Renal cortical epithelial cell (primary cell): ENCODE measurements at places on chromosomes 11 and 22. TPM values are rescaled to one million over a fixed set of nuclear protein-coding genes. Genes with fewer than 3 reads are reported as not detected.

THRSP gene
- total RNA-seq = not detected in 2 replicates

TRPM5 gene
- 0.05 TPM in 1 of 2 replicates, not detected in the other for total RNA-seq

ELFN2 gene
- 6.3 and 18.8 TPM in 2 replicates for total RNA-seq

ACER3 gene
- total RNA-seq = 15.1 and 19.4 TPM in 2 replicates

NCAPH2 gene
- 16.7 and 24.7 TPM in 2 replicates for total RNA-seq

LBHD1 gene
- total RNA-seq = 3.9 and 5.0 TPM in 2 replicates

SMDT1 gene
- 1.7 and 4.5 TPM in 2 replicates for total RNA-seq

PLAAT2 gene
- not detected in 2 replicates for total RNA-seq

MISFA gene
- not detected in 2 replicates for total RNA-seq

NAV2 gene
- total RNA-seq = 8.5 and 41.1 TPM in 2 replicates

UPB1 gene
- total RNA-seq = not detected in 2 replicates

CCDC188 gene
- total RNA-seq = 0.10 TPM in 1 of 2 replicates, not detected in the other

SNX32 gene
- 0.40 TPM in 1 of 2 replicates, not detected in the other for total RNA-seq

CECR2 gene
- 0.10 and 0.17 TPM in 2 replicates for total RNA-seq

CATSPER1 gene
- total RNA-seq = 0.65 TPM in 1 of 2 replicates, not detected in the other

NADSYN1 gene
- 68.9 and 80.6 TPM in 2 replicates for total RNA-seq

CTSW gene
- 0.35 TPM in 1 of 2 replicates, not detected in the other for total RNA-seq

CARD18 gene
- total RNA-seq = not detected in 2 replicates

MOGAT2 gene
- not detected in 2 replicates for total RNA-seq

MACROD1 gene
- total RNA-seq = 9.3 and 18.4 TPM in 2 replicates

OR51E2 gene
- total RNA-seq = not detected in 2 replicates

ADORA2A gene
- total RNA-seq = 0.17 and 0.80 TPM in 2 replicates

MMP8 gene
- not detected in 2 replicates for total RNA-seq

INS gene
- not detected in 2 replicates for total RNA-seq

FGF3 gene
- not detected in 2 replicates for total RNA-seq

USH1C gene
- 3.2 and 5.9 TPM in 2 replicates for total RNA-seq

PATE3 gene
- not detected in 2 replicates for total RNA-seq

CASP5 gene
- total RNA-seq = not detected in 2 replicates

F2 gene
- 1.1 TPM in 1 of 2 replicates, not detected in the other for total RNA-seq

WNT7B gene
- total RNA-seq = 14.5 and 16.7 TPM in 2 replicates

MAP6 gene
- total RNA-seq = 0.35 and 3.2 TPM in 2 replicates

ARHGEF17 gene
- 13.7 and 67.5 TPM in 2 replicates for total RNA-seq

CYP2D6 gene
- 0.17 and 0.89 TPM in 2 replicates for total RNA-seq

LRRC51 gene
- total RNA-seq = 6.8 and 11.7 TPM in 2 replicates

NCR3LG1 gene
- total RNA-seq = 0.99 and 2.1 TPM in 2 replicates

TXN2 gene
- total RNA-seq = 14.8 and 30.1 TPM in 2 replicates

ST14 gene
- 35.1 and 137 TPM in 2 replicates for total RNA-seq

TOP3B gene
- total RNA-seq = 11.8 and 30.5 TPM in 2 replicates

KCNJ11 gene
- total RNA-seq = 0.25 and 0.35 TPM in 2 replicates

MAPK8IP1 gene
- 1.4 and 8.7 TPM in 2 replicates for total RNA-seq

HSD17B12 gene
- 79.9 and 94.3 TPM in 2 replicates for total RNA-seq

PANX2 gene
- total RNA-seq = not detected in 2 replicates

RBFOX2 gene
- total RNA-seq = 72.8 and 125 TPM in 2 replicates

HEPHL1 gene
- total RNA-seq = 0.35 and 0.69 TPM in 2 replicates

OR51B5 gene
- total RNA-seq = 0.15 TPM in 1 of 2 replicates, not detected in the other

OR10V1 gene
- total RNA-seq = not detected in 2 replicates

TMPRSS13 gene
- 0.17 TPM in 1 of 2 replicates, not detected in the other for total RNA-seq

MS4A3 gene
- not detected in 2 replicates for total RNA-seq

OR5P2 gene
- total RNA-seq = 0.10 TPM in 1 of 2 replicates, not detected in the other

RGL4 gene
- not detected in 2 replicates for total RNA-seq

NAALAD2 gene
- total RNA-seq = 0.10 TPM in 1 of 2 replicates, not detected in the other

SOX10 gene
- not detected in 2 replicates for total RNA-seq

KCNQ1 gene
- 0.35 and 1.1 TPM in 2 replicates for total RNA-seq
